DMS153 (cell line): ENCODE measurements at places on chromosomes 2 and 18.

DNA sequence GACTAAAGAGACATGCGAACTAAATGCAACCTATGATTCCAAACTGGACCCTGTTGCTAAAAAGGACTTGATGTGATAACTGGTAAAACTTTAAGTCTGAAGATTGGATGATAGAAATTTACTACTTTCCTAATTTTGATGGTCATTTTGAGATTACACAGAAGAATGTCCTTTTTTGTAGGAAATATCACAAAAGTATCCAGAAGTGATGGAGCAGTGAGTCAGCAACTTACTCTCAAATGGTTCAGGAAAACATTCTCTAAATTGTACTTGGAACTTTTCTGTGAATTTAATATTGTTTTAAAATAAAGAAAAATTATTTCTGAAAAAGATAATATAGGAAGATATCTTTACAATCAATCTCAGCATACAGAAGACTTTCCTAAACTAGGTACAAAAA is 19.9 kb downstream of the MBOAT2 start:
- DNase-seq: no peak

DNA sequence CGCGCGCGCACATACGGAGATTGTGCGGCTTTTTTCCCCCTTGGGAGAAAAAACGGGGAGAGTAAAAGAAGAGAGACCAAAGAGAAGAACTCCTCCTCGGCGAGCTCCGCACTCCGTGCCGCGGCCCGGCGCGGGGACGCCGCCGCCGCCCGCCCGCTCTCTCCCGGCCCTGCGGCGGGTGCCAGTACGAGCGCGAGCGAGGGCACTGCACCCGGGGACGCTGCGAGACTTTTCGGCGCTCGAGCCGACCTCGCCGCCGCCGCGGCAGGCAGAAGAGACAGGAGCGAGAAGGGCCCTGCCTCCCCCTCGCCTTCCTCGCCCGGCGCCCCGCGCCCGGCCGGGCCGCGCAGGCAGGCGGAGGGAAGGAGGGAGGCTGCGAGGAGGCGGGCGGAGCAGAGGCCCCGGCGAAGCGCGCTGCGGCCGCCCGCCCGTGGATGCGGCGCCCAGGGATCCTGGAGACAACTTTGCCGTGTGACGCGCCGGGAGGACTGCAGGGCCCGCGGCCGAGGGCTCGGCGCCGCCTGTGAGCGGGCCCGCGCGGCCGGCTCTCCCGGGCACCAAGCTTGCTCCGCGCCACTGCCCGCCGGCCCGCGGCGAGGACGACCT is 857 bp upstream of the INHBB start:
- DNase-seq: no peak

DNA sequence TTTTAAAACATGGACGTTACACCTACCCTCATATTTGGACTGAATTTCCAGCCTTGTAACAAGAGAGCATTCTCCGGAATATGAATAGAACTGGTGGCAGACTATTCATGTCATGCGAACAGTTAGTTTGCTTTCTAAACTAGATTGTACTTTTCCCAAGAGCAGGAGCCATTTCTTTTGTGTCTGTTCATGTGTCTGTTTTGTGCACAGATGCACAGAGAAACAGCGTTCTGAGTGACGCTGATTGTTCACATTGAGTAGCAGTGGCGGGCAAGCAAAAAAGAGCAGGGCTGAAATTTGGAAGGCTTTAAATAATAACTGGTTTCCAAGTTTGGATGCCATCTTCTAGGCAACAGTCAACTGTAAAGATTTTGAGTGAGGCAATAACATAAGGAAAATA is 200.3 kb downstream of the NRXN1 start:
- no peak for DNase-seq

DNA sequence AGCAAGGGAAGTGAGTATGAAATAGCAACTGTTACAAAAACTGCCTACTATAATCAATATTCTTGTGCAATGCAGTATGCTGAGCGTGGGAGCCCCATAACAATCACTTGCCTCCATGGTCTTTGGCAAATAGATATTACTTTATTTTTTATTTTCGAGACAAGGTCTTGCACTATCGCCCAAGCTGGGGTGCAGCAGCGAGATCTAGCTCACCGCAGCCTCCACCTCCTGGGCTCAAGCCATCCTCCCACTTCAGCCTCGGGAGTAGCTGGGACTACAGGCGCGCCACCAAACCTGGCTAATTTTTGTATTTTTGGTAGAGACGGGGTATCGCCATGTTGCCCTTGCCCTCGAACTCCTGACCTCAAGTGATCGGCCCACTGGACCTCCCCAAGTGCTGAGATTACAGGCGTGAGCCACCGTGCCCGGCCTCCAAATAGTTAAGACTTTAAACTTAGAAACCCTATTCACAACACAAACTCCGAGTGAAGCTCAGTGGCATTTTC is 1.2 kb upstream of the CCNT2 start:
- peak; percentile 22 for DNase-seq

DNA sequence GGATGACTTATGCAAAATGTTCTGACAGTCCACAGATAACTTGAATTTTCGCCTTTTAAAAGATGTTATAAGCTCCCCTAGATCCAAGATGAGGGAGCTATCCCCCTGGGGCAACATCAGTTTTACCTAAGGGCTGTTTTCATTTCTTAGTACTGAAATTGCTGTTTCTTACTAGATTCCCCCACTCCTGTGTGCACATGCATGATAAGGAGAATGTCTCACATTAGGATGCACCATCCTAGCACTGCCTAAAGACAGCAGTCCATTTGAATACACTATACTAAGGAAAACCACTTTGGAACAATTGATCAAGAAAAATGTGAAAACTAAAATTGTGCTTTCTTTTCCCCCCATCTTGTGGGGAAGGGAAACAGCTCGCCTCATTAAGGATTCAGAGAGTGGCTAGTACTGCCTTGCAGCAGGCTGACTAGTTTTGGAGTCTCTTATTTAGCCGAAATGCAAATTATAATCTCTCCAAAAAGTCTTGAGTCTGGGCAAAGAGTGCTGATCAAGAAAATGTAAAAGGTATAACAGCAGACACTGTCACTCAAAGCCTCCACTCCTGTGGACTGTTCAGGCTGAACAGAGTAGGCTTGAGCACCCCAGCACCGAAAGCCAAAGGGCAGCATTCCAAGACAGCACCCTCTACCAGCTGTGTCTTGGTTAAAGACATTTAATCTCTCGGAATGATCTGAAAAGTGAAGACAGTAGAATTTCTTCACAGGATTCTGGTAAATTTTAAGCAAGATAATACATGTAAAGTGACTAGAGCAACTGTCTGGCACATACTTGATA is 65.0 kb downstream of the ZNF385B start:
- DNase-seq: no peak

GRCh38 chr2:101296371-101296770 is 12.1 kb downstream of the RNF149 start:
- no peak for DNase-seq

- no peak for DNase-seq
Measured at GRCh38 chr2:202841090-202841867, 30.3 kb downstream of the ICA1L start.

- DNase-seq: no peak
Measured at GRCh38 chr18:48879008-48879431, 71.7 kb downstream of the SMAD7 start.

DNA sequence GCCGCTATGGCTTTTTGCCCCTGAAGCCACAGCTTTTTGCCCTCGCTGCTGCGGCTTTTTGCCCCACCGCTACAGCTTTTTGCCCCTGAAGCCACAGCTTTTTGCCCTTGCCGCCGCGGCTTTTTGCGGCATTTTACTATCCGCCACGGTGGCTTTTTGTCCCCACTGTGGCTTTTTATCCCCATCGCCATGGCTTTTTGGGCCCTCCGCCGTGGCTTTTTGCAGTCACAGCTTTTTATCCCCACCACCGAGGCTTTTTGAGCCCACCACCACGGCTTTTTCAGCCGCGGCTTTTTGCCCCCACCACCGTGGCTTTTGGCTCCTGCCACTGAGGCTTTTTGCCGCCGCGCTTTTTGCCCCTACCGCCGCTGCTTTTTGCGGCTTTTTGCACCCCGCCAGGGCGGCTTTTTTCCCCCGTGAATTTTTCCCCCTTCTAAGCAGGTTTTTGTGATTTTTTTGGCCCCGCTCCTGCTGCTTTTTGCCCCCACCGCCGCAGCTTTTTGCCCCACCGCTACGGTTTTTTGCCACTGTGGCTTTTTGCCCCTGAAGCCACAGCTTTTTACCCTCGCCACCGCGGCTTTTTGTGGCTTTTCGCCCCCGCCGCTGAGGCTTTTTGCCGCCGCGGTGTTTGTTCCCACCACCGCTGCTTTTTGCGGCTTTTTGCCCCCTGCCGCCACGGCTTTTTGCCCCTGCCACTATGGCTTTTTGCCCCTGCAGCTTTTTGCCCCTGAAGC is 2797.2 kb upstream of the TEKT4 start:
- no peak for DNase-seq

- DNase-seq: no peak
Measured at GRCh38 chr2:120203251-120204021, 19.8 kb downstream of the TMEM185B start.

- DNase-seq: peak; percentile 85
Measured at GRCh38 chr2:28390241-28390745, 2.4 kb upstream of the FOSL2 start.

DNA sequence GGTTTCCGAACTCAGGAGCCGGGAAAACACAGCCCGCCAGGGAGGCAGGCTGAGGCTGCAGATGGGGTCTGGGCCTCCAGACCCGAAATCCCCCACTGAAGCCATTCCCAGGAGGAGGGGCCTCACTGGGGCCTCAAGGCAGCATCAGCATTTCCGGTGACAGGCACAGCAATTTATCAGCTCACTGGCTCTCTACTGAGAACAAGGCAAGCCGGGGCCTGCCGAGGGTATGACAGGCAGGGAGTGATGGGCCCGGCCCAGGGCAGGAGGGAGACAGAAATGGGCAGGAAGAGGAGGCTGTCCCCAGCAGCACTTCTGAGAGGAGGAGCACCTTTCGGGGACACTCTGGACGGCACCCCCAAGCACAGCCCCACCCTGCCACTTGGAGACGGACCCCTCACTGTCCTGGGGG is 12.5 kb downstream of the SDC1 start:
- no peak for DNase-seq

- no peak for DNase-seq
Measured at GRCh38 chr18:74996055-74996454, 212.9 kb downstream of the PTGR3 start.

DNA sequence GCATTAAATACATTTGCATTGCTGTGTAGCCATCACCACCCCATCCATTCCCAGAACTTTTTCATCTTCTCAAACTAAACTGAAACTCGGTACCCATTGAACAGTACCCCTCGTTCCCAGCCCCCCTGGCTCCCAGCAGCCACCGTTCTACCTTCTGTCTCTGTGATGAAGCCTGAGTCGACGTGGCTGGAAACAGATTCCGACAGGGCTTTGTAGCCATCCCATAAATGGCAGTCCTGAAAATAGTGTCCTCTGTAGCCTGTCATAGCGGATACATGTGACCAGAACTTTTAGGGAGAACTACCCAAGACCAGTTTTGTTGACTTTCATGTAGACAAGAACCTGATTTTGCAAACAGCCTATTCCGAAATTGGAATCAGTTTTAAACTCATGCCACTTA is 59.1 kb downstream of the TSHZ1 start:
- no peak for DNase-seq

- no peak for DNase-seq
Measured at GRCh38 chr2:165452327-165452726, 17.2 kb upstream of the CSRNP3 start.

GRCh38 chr18:57807336-57808117 is 4.4 kb upstream of the ATP8B1 start:
- no peak for DNase-seq

GRCh38 chr18:25726298-25726697 is 364.1 kb downstream of the SS18 start:
- no peak for DNase-seq

- DNase-seq: no peak
Measured at GRCh38 chr2:69645921-69646320, 2.4 kb upstream of the AAK1 start.

- peak; percentile 27 for DNase-seq
Measured at GRCh38 chr2:8217468-8218030, 464.3 kb upstream of the ID2 start.

DNA sequence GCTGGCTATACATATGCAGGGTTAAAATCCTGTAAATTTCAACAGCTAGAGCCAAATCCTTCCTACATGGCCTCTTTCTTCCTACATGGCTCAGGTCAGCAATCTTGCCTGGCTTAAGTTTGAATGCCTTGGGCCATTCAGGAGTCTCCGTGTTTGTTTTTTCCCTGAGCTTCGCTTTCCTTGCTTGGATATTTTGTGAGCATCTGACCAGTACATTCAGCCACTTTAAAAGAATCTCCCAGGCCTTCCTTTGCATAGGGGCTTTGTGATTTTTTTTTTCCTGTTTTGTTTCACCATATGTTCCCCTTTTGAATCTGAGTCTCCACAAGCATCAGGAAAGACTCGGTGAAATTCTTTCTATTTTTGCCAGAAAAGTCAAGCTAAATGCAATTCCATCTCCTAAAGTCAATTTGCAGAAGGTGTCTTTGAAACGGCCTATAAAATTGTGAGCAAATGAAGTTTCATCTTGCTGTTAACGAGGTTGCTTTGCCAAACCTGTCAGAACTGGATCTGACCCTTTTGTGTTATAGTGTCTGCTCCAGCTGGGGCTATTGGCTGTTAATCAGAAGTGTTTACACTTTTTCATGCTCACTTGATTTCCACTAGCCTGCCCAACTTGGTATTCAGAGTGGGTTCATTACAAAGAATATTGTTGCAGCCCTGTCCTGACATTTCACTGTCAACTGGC is 256.9 kb downstream of the DCC start:
- peak; percentile 90 for DNase-seq

DNA sequence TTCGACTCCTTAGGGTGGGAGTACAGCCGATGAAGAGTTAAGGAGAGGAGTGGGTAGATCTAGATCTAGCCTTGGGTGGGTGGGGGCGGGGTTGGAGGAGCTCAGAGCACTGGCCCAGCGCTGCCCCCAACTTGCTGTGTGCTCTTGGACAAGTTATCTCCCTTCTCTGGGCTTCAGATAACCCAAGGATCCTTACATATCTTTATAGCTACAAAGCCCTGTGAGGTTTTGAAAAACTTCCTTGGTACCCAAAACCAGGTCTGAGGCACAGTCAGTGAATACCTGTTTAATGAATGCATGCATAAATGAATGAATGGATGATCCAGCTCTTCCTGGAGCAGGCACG is 1.3 kb upstream of the ODC1 start:
- no peak for DNase-seq

- DNase-seq: peak; percentile 16
Measured at GRCh38 chr18:32771169-32771751, 1.6 kb downstream of the KLHL14 start.

DNA sequence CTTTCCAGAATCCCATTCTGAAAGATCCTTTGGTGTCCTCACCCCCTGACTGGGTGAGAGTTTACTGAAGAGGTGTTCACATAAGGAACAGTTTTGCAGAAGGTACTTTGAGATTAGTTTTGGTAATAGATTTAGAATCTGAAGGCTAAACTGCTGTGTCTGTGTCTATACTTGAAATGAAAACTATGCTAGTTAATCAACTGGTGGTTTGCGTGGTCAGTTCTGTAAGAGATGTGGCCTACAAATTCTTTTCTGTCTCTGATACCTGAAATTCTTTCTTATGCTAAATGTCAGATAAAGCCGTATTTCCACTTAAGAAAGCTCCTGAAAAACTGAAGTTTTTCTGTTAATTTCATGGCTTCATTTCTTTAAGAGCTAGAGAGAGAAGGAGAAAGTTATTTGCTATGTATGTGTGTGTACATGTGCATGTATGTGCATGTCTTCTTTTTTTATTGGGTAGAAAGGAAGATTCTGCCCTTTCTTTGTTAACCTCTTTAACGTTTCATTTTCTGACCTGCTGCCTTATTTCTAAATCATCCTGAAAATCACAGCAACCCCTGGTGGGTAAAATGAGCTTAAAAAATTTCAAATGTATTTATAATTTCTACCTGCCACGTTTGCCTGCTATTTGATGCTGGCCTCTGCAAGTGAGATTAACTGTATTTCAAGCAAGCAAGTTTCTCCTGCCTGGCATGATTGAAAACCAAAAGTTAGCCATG is 552.0 kb upstream of the NRP2 start:
- no peak for DNase-seq

GRCh38 chr2:96146153-96146880 is 1.1 kb upstream of the DUSP2 start:
- no peak for DNase-seq
